ENCODE measurements at places on chromosomes 2 and 18.

- no peak for DNase-seq
Observed at GRCh38 chr2:19577723-19578122, 219.3 kb upstream of the OSR1 start.

GRCh38 chr2:8149985-8150539 lies 531.8 kb upstream of the ID2 start:
- no peak for DNase-seq

DNA sequence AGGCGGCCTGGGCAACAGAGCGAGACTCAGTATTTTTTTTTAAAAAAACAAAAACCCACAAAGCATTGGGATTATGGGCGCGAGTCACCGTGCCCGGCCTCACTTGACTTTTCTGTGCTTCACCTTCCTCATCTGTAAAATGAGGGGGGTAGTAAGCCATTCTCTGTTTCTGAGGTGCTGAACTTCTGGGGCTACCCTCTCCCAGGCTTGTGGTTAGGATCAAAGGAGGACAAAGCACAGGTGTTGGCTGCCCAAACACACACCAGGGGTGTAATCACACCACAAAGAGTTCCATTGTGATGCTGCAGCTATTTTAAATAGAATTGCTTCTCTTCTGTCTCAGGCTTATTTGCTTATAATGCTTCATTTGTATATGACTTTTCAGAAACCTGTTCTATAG lies 35.8 kb upstream of the INHBB start:
- no peak for DNase-seq

- DNase-seq, result peak; percentile 45
Observed at GRCh38 chr2:46978723-46979122, 63.1 kb upstream of the MCFD2 start.

- no peak for DNase-seq
Observed at GRCh38 chr2:129004940-129005490, 686.3 kb upstream of the HS6ST1 start.

- no peak for DNase-seq
Observed at GRCh38 chr2:165251366-165251765, 12.2 kb downstream of the SCN2A start.

DNA sequence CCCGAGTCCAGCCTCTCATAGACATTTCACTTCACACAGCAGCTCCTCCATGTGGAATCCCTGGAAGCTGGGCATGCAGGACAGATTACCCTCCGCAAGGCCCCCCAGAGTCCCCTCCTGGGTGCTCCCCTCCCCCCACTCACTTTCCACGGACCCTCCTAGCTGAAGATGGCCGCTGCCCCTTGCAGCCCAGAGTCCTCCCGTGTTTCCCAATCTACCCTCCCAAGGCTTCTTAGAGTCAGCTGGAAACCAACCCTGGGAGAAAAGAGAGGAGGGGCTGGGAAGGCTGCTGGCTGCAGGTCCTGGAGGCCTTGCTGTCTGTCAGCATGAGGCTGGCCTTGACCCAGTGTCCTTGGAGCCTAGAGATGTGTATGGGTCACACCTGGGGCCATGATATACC lies 49.0 kb upstream of the HAAO start:
- no peak for DNase-seq

DNA sequence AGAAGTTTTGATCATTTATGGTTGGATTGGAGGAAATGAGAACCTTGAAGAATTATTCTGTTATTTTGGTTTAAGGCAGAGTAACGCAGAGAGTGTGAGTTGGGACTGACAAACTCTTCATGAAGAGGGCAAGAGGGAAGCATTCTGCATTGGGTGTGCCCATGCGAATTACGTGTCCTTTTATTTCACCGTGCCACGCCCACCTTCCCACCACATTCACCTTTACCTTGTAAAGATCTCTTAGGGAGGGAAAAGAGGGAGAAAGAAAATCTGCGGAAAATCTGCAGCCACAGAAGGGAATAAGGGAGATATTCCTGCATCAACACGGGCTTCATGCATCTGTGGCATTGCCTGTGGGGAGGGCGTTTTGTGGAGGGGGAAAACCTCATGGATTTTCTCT lies 31.8 kb downstream of the SLC9A4 start:
- DNase-seq, result no peak

DNA sequence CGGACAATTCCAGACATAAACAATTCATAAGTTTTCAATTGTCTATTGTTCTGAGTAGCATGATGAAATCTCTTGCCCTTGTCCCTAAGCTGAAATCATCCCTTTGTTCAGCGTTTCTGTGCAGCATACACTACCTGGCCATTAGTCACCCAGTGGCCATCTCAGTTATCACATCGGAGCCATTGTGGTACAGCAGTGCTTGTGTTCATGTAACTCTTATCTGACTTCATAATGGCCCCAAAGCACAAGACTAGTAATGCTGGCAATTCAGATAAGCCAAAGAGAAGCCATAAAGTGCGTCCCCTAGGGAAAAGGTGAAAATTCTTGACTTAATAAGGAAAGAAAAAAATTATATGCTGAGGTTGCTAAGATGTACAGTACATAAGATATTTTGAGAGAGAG lies 127.2 kb downstream of the FHOD3 start:
- DNase-seq, result no peak

DNA sequence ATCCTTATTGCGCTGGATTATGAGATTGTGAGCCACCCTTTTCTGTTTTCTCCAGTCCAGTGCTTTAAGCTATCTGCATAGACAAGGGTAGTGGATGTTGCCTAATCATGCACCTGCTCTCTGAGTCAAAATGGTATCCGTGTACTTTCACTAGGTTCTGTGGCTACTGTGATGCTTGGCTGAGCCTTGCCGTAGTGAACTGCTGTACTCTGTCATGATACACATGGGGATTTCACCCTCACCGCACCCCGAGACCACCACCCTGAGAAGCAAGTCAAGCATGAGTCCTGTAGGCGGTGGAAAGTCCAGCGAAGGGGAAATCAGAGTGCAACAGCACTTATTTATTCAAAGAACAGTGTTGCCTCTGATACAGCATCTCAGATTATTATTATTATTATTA lies 55.0 kb downstream of the ARHGAP25 start:
- DNase-seq, result peak; percentile 67

GRCh38 chr2:98568161-98568956 lies 40.0 kb downstream of the COA5 start:
- DNase-seq, result no peak

DNA sequence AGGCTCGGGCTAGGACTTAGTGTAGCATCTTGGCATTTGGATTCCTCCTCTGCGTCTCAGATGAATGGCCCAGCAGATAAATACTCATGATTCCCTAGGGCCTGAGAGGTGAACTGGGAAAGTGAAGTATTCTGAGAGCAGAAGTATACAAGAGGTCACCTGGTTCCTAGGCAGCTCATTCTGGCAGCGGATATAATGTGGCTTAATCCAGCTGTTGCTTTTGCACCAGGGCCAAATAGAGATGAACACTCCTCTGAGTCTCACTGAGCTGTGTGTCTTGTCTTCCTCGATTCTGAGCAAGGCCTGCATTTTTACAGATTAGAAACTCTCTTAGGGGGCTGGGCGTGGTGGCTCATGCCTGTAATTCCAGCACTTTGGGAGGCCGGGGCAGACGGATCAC lies 196.1 kb downstream of the SLC4A3 start:
- DNase-seq, result no peak

All from stimulated activated CD8-positive, alpha-beta memory T cell treated with anti-CD3 and anti-CD28 coated beads, Interleukin-4, amount 100 ng/mL, for 48 hours (primary cell).